Activated CD8-positive, alpha-beta T cell treated with anti-CD3 and anti-CD28 coated beads, Interleukin-2, amount 10 ng/mL, durations not matched to agents 7 days and 5 days (primary cell): ENCODE measurements at places on chromosomes 5 and 9.

- peaks cover 9% of the 10 kb centered on the region for H3K36me3 ChIP-seq
- no peak for DNase-seq
- H3K27ac ChIP-seq = no peak overlapping the region
- peaks cover 7% of the 10 kb centered on the region for H3K4me1 ChIP-seq
- no peaks in the 10 kb centered on the region for H3K27me3 ChIP-seq
These were observed 6.3 kb upstream of the TNFSF15 start for GRCh38 chr9:114811966-114812636.

- no peak overlapping the region for H3K27ac ChIP-seq
- no peak overlapping the region for H3K4me3 ChIP-seq
- no peak for DNase-seq
These were observed 64.1 kb downstream of the AMBP start for GRCh38 chr9:114014044-114014443.

DNA sequence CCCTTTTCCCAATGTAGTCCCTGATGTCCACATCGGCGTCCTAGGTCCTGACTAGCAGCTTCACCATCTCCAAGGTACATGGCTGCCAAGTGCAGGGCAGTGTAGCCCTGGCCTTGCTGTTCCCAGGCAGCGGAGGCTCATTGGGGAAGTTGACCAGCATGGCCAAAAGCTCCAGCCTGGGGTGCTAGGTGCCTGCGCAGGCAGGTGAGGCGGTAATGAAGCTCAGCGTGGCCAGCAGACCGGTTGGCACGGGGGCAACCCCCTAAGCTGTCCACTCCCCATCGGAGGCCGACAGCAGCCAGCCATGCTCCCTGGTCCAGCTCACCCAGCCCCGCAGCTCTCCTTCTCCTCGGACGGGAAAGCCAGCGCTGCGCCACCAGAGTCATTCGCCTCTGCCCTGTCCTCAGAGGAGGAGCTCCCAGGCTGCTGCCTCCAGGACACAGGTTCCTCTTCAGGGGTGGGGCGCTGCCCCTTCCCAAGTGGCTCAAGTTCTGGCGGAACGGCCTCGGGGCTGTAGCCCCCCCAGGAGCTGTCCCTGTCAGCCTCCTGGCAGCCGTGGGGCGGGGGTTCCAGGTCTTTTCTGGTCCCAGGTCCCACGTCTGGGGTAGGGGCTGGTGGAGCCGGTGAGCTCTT lies 1218.2 kb downstream of the FOXD4L5 start:
- H3K27me3 ChIP-seq = no peaks in the 10 kb centered on the region
- H3K27ac ChIP-seq = no peak overlapping the region
- H3K36me3 ChIP-seq = no peaks in the 10 kb centered on the region
- DNase-seq = no peak

GRCh38 chr5:139215107-139215975 lies 17.2 kb upstream of the SIL1 start:
- H3K27me3 ChIP-seq = peaks cover 7% of the 10 kb centered on the region
- H3K4me1 ChIP-seq = no peaks in the 10 kb centered on the region
- no peak overlapping the region for H3K27ac ChIP-seq
- no peaks in the 10 kb centered on the region for H3K36me3 ChIP-seq

DNA sequence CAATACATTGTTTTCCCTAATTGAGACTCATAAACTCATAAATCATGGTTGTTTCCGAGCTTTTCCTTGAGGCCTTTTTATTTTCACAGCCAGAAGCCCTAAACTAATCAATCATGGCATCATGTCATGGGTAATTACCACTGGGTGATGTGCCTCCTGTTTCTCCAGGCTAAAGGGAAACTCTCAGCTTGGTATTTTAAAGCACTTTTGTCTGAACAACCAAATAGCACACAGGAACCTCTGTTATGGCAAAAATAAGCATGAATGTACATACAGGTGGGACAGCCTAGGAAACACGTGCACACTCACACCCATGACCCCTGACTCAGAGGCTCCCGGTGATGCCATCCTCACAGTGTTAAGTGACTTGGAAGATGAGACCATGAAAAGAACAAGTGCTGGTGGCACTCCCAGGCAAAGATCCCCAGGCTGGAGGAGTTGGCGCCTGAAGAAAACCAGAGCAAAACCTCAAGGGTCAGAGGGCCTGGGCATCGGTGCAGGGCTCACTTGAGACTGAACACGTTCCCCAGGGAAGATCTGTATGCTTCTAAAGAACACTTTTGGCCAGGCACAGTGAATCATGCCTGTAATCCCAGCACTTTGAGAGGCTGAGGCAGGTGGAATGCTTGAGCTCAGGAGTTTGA lies 154.3 kb downstream of the ROR2 start:
- no peak overlapping the region for H3K27ac ChIP-seq
- no peaks in the 10 kb centered on the region for H3K36me3 ChIP-seq
- peaks cover 7% of the 10 kb centered on the region for H3K27me3 ChIP-seq
- no peak overlapping the region for H3K4me3 ChIP-seq
- no peak for DNase-seq

GRCh38 chr5:135313946-135314345 lies 85.1 kb downstream of the MACROH2A1 start:
- H3K27me3 ChIP-seq = no peaks in the 10 kb centered on the region
- H3K4me3 ChIP-seq = no peak overlapping the region
- peaks cover 92% of the 10 kb centered on the region for H3K4me1 ChIP-seq
- DNase-seq = no peak

GRCh38 chr5:11909471-11909870 lies 5.2 kb upstream of the CTNND2 start:
- H3K4me1 ChIP-seq = peaks cover 2% of the 10 kb centered on the region
- no peak overlapping the region for H3K27ac ChIP-seq
- H3K27me3 ChIP-seq = peaks cover 12% of the 10 kb centered on the region
- no peaks in the 10 kb centered on the region for H3K36me3 ChIP-seq
- no peak for DNase-seq
- H3K4me3 ChIP-seq = no peak overlapping the region

DNA sequence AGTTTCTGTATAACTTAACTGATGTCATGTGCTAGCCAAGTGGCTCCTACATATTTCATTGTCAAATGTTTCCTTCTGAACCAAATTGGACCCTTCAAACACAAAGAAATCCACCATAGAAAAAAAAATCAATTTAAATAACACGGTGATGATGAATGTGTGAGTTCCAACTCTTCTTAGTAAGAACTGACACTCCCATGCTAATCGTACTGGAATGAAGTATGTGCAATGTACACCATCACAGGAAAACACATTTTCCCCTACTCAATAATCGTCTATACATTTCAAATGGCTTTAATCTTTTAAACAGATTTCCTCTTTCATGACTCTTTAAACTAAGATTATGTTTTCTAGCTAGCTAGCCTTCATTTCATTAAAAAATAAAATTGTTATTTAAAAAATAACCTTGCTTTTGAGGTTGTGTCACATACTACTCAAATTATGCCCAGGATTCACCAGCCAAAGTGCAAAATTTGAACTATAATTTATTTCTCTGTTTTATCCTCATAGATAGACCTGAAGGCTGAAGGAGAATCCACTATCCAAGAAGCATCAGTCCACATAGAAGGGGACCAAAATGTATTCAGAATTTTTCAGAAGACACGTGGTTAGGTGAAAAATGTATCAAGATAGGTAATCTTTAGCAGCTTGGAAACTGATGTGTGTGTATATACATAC lies 131.0 kb upstream of the ITGA1 start:
- H3K27me3 ChIP-seq = peaks cover 11% of the 10 kb centered on the region
- H3K4me3 ChIP-seq = no peak overlapping the region
- DNase-seq = no peak
- H3K36me3 ChIP-seq = no peaks in the 10 kb centered on the region
- no peaks in the 10 kb centered on the region for H3K4me1 ChIP-seq
- H3K27ac ChIP-seq = no peak overlapping the region

DNA sequence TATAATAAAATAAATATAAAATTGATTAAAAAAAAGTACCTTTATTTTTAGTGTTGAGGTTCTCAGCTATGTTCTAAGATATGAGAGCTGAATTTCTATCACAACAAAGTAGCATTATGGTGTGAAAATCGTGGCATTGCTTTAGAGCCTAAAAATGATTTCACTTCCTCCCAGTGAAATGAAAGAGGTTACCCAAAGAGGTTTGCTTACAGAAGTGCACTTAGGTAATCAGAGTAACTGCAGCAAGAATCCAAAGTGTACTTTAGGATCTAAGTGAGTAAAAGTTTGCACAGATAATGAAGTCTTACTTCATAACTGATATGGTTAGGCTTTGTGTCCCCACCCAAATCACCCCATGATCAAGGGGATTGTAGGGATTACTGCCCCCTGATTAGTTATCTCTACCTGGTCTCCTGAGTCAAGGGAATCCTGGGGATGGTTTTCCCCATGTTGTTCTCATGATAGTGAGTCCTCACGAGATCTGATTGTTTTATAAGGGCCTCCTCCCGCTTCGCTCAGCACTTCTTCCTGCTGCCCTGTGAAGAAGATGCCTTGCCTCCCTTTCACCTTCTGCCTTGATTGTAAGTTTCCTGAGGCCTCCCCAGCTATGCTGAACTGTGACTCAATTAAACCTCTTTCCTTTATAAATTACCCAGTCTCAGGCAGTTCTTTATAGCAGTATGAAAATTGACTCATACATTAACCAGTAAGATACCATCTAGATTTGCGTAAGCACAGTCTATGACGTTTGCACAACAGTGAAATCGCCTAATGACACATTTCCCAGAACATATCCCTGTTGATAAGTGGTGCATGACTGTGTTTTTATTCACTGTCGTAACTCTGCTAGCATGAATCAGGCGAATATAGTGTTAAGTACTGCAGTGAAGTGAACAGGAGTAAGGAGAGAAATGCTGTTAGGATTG lies 40.3 kb upstream of the LRRC70 start:
- H3K4me3 ChIP-seq = no peak overlapping the region
- no peaks in the 10 kb centered on the region for H3K27me3 ChIP-seq
- DNase-seq = no peak
- H3K27ac ChIP-seq = no peak overlapping the region

DNA sequence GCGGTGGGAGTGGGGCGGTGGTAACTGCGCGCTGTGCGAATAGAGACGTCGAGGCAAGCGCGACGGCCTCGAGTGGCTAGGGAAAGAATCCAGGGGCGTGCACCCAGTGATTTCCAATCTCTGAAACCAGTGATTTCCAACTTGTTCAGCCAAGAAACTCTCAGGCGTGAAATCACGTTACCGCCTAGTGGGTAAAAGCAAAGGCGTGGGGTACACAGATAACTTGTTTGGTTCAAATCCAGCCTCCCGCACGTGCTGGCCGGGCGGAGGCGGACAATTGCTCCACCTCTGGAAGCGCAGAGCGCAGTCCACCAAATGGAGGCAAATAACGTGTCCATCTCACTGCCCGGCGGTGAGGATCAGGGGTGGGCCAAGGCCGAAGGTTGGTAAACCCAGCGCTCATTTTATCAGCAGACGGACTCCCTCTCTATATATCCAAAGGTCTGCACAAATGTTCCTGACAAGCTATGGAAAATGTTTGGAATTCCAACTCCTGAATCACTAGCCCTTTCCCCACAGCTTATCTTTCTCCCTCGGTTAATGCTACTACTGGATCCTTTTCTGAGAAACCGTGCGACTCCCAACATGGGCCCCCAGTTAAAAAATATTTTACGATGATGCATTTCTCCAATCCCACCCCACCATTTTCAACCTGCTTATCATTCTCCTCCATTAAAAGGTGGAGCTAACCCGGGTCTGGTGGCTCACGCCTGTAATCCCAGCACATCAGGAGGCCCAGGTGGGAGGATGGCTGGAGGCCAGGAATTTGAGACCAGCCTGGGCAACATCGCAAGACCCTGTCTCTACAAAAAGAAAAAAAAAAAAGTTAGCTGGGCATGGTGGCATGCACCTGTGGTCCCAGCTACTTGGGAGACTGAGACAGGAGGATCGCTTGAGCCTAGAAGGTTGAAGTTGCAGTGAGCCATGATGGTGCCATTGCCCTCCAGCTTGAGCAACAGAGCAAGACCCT lies 950 bp upstream of the FNBP1 start:
- H3K27me3 ChIP-seq = no peaks in the 10 kb centered on the region
- H3K36me3 ChIP-seq = peaks cover 17% of the 10 kb centered on the region
- peaks cover 43% of the 10 kb centered on the region for H3K4me1 ChIP-seq

DNA sequence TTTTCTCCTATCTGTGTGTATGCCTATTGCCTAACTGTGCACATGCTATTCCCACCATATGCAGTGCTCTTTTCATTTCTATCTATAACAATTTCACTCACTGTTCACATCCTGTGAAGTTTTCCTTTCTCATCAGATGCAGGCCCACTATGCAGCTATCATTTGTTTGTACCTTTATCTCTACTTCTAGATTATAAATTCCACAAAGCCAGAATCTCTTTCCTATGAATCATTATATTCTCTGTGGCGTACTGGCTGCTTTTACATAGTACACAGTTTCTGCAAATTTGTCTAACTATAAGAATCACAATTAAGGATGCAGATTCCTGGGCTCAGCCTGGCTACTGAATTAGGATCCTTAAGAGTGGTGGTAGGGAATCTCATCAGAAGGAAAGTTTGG lies 600.8 kb upstream of the ARRDC3 start:
- H3K4me3 ChIP-seq = no peak overlapping the region
- no peaks in the 10 kb centered on the region for H3K27me3 ChIP-seq
- H3K36me3 ChIP-seq = no peaks in the 10 kb centered on the region
- H3K27ac ChIP-seq = no peak overlapping the region
- H3K4me1 ChIP-seq = no peaks in the 10 kb centered on the region
- DNase-seq = no peak

DNA sequence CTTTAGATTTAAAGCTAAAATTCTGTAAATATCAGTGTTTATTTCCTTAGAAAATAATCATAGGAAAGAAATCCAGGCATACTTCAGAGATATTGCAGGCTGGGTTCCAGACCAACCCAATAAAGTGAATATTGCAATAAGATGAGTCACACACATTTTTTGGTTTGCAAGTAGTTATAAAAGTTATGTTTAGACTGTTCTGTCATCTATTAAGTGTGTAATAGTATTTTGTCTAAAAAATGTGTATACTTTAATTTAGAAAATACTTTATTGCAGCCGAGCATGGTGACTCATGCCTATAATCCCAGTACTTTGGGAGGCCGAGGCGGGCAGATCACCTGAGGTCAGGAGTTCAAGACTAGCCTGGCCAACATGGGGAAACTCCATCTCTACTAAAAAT lies 6.9 kb upstream of the RIC1 start:
- peaks cover 40% of the 10 kb centered on the region for H3K4me1 ChIP-seq
- no peaks in the 10 kb centered on the region for H3K27me3 ChIP-seq
- no peak overlapping the region for H3K27ac ChIP-seq
- H3K36me3 ChIP-seq = peaks cover 25% of the 10 kb centered on the region
- H3K4me3 ChIP-seq = no peak overlapping the region
- no peak for DNase-seq

- no peak for DNase-seq
- no peaks in the 10 kb centered on the region for H3K4me1 ChIP-seq
- no peaks in the 10 kb centered on the region for H3K27me3 ChIP-seq
- no peaks in the 10 kb centered on the region for H3K36me3 ChIP-seq
- H3K4me3 ChIP-seq = no peak overlapping the region
These were observed 145.5 kb upstream of the HAPLN1 start for GRCh38 chr5:83866181-83866580.

- no peak overlapping the region for H3K27ac ChIP-seq
- H3K4me1 ChIP-seq = no peaks in the 10 kb centered on the region
- H3K27me3 ChIP-seq = peaks cover 4% of the 10 kb centered on the region
- DNase-seq = no peak
- H3K36me3 ChIP-seq = no peaks in the 10 kb centered on the region
- no peak overlapping the region for H3K4me3 ChIP-seq
These were observed 17.7 kb downstream of the ANGPTL2 start for GRCh38 chr9:127104581-127105311.
